Foreskin keratinocyte (primary cell): ENCODE measurements at places on chromosomes 5 and 9. TPM values are rescaled to one million over a fixed set of nuclear protein-coding genes. Genes with fewer than 3 reads are reported as not detected.

- DNase-seq, result peak; percentile 20
Observed at GRCh38 chr9:136644593-136645351, 17.9 kb upstream of the EGFL7 start.

DNA sequence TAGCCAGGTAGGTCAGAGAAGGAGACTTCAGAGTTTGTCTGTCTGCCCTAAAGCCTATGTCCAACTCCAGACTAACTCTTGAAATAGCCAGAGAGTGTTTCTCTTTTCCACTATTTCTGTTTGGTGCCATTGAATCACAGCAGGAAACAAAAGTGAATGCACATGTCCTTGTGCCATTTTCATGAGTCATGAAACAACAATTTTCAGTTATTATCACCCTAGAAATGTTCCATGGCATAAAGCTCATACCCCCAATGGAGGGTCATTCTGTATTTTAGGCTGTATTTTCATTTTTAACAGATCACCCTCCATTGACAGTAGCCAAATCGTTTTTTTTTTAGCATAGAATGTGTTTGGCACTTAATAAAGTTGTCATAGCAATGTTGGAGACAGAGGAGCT, 124.7 kb downstream of the PAPPA start:
- DNase-seq, result no peak

DNA sequence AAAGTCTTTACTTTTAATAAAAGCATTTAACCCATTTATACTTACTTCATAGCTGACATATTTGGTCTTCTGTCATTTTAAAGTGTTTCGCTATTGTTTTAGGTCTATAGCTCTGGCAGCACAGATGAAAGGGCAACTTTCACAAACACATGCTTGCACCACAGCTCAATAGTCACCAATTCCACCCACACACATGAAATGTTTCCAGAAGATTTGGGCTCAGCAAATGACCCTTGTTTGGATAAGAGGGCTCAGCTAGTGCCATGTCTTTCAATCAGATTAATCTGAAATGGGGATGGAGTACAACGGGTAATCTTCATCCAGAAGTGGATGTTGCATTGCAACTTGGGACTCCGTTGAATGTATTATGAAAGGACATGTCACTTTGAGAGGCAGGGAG, 176.0 kb downstream of the FGF18 start:
- no peak for DNase-seq

DNA sequence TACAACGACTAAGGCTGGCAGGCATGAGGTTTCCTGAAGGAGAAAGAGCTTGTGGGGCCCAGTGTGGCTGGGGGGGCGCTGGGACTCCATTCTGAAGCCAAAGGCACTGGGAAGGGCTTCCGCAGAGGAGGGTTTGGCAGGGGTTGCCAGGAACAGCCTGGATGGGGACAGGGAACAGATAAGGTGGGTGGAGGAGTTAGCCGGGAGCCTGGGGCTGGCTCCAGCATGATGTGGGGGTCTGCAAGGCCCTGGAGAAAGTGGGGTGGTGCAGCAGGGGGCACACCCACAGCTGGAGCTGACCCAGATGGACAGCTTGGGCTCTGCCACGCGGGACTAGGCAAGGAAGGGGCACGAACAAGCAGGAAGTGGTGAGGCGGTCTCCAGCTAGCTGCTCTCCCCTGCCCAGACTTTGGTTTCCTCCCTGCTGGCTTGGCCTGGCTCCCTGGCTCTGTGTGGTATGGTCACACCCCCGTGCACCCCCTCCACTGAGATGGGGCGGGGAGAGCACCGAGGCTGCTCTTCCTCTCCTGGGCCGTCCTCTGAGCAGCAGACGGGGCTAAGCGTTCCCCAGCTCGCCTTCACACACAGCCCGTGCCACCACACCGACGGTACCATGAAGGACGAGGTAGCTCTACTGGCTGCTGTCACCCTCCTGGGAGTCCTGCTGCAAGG, at the start of gene LTC4S:
Gene LTC4S, plus strand, starts transcription at position 519 of the 672 bp plus-strand sequence. Its CDS starts 95 bp downstream, at position 614.
- no peak for DNase-seq

The VAV2 gene
- total RNA-seq, result 31.8 and 45.1 TPM in 2 replicates

The SLC46A2 gene
- not detected in 2 replicates for total RNA-seq

The ADAMTS2 gene
- not detected in 2 replicates for total RNA-seq

The TMEM174 gene
- not detected in 2 replicates for total RNA-seq

The MRPS2 gene
- total RNA-seq, result 65.8 and 70.9 TPM in 2 replicates
